Stimulated activated CD4-positive, alpha-beta T cell treated with anti-CD3 and anti-CD28 coated beads, Interleukin-1b, Interleukin-23, amount 100 ng/mL, for 1 hour (primary cell): ENCODE measurements at places on chromosomes 4 and X.

DNA sequence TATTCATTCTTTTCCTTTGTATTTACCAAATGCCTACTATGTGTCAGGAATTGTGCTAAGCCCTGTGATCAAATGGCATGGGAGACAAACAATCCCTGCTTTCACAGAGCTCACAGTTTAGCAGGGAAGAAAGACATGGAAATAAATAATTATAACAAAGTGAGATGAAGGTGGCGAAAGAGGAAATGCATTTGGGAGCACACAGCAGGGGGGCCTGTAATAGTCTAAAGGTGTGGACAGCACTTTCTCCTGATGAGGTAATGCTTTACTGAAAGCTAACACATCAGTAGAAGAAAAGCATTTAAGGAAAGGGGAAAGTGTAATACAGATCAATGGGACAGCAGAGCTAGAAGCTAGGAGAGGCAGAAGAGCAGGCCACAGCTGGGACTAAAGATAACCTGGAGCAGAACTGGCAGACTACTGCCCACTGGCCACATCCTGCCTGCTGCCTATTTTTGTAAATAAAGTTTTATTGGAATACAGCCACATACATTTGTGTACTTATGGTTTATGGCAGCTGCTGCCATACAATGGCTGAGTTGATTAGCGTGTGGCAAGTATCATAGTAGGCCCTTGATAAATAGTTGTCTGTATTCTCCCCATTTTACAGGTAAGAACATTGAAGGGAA is 67.1 kb upstream of the TAPT1 start:
- no peak for DNase-seq

DNA sequence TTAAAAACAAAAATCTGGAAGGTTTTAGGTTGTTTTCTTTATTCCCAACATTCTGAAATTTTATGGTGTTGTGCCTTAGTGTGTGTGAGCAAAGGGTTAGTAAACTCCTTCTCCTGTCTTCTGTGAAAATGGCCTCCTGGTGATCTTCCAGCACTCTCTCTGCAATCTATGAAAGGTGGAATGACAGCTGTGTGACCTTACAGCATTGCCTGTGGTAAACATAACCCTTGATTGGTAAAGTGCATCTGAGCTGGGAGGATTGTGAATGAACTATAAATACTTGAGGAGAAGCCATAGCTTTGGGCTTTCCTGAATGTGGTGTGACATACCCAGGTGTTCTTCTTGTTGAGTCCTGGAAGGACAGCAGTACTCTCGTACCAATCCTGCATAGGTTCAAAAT is 10.0 kb downstream of the ART3 start:
- no peak for DNase-seq

DNA sequence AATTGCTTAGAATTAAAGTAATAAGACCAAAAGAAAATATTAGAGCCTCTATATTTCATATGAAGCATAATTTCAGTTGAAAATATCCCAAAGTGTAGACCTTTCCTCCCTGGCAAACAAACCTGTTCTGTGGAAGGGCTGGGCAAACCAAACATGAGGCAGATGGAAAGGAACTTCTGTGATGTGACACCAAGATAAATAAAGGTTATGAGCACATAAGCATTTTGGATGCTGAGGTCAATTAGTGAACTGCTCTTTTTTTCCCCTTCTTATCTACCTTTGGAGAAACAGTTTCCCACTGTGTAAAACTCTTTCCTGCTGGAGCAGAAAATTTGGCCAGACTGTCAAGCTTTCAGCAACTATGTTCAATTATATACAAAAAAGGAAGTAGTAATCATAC is 109.6 kb upstream of the STIM2 start:
- no peak for DNase-seq

- DNase-seq = no peak
These were observed 70.1 kb downstream of the NAA11 start for GRCh38 chr4:79255793-79256192.

GRCh38 chr4:24979554-24979953 is 51.2 kb downstream of the LGI2 start:
- no peak for DNase-seq

- DNase-seq = no peak
These were observed 890 bp downstream of the RASSF6 start for GRCh38 chr4:73619346-73619745.

GRCh38 chr4:110049951-110050925 is 137.6 kb downstream of the EGF start:
- DNase-seq = peak; percentile 24

DNA sequence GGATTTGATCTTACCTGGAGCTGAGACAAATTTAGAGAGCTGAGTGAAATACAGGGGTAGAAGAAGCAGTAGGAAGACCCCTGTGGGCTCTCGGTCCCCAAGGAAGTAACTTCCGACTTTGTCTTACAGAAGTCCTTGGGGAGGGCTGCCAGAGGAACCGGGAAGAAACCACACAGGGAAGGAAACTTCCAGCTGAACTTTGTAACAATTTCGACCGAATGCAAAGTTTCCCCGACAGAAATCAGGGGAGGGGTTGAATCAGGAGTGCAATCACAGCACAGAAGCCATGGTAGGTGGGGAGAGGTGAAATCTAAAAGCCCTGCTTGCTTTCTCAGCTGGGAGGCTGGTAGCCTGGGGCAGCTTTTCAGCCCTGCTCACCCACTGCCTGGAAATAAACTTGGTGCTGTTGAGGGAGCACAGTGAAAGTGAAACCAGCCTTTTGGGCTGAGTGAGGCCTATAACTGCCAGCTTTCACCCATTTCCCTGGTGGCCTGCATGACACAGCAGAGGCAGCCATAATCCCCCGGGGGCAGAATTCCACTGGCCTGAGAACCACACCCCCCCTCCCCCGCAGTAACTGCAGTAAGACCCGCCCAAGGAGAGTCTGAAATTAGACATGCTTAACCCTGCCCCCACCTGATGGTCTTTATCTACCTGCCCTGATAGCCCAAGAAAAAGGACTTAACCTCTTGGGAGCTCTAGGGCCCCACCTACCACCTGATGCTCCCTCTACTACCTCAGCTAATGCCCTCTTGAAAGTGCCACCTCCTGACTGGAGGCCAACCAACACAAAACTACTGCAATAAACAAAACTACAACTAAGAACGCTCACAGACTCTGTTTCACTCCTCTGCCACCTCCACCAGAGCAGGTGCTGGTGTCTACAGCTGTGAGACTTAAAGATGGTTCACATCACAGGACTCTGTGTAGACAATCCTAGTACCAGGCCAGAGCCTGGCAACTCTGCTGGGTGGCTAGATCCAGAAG is 248.2 kb downstream of the PARM1 start:
- no peak for DNase-seq

DNA sequence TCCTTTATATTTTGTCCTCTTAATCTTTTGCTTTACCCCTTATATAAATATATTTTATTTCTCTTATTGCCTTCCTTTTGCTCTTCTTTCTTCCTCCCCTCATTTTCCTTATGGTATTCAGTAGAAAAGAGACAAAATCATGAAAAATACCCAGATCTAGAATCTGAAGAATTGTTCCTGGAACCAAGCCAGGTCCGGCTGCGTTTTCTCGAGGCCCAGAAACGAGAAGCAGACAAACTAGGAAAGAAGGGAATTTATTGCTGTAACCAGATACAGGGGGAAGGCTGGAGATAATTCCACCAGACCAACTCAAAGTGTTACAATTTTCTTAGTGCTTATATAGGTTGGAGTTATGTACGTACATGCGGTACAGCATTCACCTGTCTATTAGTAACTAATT is 328.7 kb downstream of the GABRG1 start:
- DNase-seq = no peak

GRCh38 chr4:149708513-149709130 is 107.0 kb downstream of the IQCM start:
- DNase-seq = no peak

- no peak for DNase-seq
These were observed 13.0 kb downstream of the CORIN start for GRCh38 chr4:47824840-47825239.

GRCh38 chrX:46676399-46677356 is 82.2 kb downstream of the SLC9A7 start:
- no peak for DNase-seq

DNA sequence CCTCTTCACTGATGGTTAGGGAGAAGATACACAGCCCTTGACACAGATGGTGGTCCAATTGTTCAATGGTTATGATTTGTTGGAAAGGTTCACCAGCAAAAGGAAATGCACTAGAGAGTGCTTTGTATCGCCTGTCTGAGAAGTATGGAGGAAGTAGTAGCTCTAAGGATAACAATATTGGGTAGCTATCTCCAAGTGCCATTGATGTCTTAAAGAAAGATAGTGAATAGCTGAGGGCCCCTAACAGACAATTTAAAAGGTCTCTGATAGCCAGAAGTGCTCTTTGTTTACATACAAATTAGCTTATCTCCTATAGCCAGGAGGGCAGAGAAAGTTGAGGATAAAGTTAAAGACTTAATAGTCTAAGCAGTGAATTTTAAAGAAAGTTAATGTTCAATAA is 33.9 kb upstream of the BLTP1 start:
- no peak for DNase-seq

- no peak for DNase-seq
These were observed 25.8 kb downstream of the DOCK11 start for GRCh38 chrX:118521435-118521834.

GRCh38 chr4:173499658-173500535 is 30.1 kb downstream of the HAND2 start:
- no peak for DNase-seq

- no peak for DNase-seq
These were observed 1871.5 kb downstream of the ARAP2 start for GRCh38 chr4:34372815-34373214.

GRCh38 chr4:189822326-189822725 is 118.3 kb upstream of the FRG1 start:
- no peak for DNase-seq

GRCh38 chr4:2858451-2859217 is 15.0 kb downstream of the ADD1 start:
- no peak for DNase-seq

DNA sequence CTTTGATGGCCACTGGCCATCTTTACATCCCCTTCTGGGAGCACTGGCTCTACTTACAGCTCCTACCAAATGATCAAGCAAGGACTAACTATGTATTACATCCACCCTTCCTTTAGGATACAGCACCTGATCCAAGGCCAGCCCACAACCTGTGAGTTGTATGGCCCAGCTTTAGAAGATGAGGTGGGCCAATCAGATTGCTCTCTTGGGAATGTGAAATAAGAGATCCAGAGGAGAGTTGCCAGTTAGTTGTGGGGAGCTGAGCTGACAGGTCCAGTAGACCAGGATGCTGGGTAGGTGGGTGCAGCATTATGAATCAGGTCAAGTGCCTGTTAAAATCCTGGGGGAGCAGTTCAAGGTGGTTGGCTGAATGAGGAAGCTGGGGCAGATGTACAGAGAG is 111.5 kb downstream of the GNL3L start:
- DNase-seq = no peak

DNA sequence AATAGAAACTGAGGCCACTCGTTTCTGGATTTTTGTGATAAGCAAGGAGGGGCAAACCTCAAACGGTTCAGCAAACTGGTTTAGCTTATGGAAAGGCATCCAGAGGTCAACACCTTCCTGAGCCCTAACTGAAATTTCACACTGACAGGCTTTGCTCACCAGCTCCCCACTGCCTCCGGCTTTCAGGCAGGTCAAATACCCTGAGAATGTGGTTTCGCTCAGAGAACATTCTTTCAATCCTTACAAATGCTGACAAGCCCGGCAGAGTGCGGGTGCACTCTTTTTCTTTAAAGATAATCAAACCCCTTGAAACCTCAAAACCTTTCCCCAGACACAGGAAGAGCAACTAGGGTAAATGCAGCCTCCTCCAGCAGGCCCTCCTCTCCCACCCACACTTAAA is 41.5 kb downstream of the CD40LG start:
- no peak for DNase-seq

DNA sequence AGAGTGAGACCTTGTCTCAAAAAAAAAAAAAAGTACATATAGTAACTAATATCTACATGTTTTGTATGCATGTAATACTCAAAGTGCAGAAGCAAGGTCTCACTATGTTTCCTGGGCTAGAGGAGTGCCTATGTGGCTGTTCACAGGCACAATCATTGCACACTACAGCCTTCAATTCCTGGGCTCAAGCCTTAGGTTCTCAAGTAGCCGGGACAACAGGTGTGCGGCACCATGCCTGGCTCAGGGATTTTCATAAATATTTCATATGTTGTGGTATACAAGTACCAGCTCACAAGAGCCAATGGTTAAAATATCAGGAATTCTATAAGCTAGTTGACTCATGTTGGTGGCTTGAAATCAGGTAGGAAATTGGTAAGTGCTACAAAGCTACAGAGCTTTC is 94.8 kb downstream of the LARP7 start:
- no peak for DNase-seq

GRCh38 chr4:2813446-2814405 is 20.8 kb downstream of the SH3BP2 start:
- no peak for DNase-seq

- DNase-seq = no peak
These were observed 4.4 kb upstream of the MSL3 start for GRCh38 chrX:11753668-11754067.
